ENCODE measurements at places on chromosomes 12 and 14.

DNA sequence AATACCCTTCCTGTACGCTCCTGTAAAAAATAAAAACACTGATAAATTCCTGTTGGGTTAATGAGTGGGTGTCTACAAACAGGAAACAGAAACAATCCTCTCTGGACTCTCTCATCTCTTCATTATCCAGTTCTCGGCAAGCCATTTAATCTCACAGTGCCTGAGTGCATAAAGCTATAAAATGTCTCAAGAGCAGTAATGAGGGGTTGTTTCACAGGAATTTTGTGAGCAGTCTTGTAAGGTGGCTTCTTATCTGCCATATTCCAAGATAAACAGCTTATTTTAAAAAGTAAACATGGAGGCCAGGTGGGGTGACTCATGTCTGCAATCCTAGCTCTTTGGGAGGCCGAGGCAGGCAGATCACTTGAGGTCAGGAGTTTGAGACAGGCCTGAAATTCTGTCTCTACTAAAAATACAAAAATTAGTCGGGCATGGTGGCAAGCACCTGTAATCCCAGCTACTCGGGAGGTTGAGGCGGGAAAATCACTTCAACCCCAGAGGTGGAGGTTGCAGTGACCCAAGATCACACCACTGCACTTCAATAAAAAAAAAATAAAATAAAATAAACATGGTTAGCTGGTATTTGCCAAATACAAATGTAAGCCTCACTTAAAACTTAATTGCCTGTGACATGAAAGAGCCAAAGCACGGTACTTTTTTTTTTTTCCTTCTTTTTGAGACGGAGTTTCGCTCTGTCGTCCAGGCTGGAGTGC is 54.0 kb downstream of the CLIP1 start:
- no peak for DNase-seq

GRCh38 chr12:4032924-4033615 is 159.9 kb upstream of the PARP11 start:
- DNase-seq = no peak

GRCh38 chr12:74900232-74900631 is 309.4 kb downstream of the KCNC2 start:
- DNase-seq = no peak

DNA sequence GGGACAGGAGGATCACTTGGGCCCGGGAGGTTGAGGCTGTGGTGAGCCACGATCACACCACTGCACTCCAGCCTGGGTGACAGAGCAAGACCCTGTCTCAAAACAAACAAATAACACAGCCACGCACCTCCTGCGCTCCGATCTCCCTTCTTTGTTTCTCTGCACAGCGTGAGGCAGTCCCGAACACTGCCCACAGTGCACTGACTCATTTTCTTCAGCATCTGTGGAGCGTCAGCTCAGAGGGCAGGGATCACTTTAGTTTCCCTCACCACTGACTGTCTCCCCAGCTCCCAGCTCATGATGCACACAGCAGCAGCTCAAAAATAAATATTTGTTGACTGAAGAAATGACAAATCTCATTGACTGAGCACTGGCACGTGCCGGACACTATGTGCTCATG is 883 bp upstream of the MYL2 start:
- DNase-seq = no peak

GRCh38 chr12:24688601-24689000 is 260.3 kb downstream of the BCAT1 start:
- no peak for DNase-seq

DNA sequence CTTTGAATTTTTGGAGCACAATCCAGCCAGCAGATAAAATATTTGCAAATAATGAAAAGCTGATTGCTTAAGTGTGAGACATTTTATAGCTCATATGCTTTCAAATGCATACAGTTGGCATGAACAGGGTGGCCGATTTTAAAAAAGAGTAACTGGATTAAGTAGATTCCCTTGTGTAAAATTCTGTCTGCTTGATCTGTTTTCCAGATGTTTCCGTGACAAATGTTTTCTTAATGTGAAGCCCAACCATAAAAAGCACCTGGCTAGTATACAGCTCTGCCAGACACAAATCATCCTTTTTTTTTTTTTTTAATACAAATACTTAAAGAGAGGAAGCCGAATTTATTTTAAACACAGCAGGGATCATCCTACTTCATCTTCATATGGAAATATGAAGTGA is 440.7 kb downstream of the CCER1 start:
- no peak for DNase-seq

- DNase-seq = no peak
Measured at GRCh38 chr14:78767436-78767835, 597.3 kb downstream of the NRXN3 start.

Measured in activated T-cell treated with anti-CD3 and anti-CD28 coated beads, Interleukin-2, amount 50 U/mL, for 48 hours (primary cell).